ENCODE measurements at places on chromosomes 7 and 10.

DNA sequence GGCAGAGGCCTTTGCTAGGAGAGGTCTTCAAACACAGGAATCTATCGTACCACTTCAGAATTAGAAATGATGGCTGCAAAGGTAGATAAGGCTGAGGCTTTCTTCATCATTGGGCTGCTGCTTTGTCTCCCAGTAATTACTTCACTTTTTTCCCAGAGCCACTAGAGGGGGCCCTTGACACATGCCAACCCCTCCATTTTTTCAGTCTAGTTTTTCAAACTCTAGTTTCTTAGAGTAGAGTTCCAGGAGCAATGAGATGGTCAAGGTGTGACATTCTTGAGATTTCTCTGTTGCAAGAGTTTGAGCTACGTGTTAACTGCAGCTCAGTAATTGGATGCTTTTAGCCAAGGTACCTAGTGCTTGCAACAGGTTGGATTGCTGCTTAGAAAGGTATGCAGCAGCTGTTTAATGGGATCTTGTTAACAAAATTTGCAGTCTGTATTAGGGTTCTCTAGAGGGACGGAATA, 33.8 kb upstream of the RBM20 start:
- DNase-seq: peak; percentile 25

- no peak for DNase-seq
These were observed 239.0 kb upstream of the KLF6 start for GRCh38 chr10:4024027-4024426.

GRCh38 chr7:149772956-149773434, 393 bp downstream of the ZNF467 start:
- no peak for DNase-seq

DNA sequence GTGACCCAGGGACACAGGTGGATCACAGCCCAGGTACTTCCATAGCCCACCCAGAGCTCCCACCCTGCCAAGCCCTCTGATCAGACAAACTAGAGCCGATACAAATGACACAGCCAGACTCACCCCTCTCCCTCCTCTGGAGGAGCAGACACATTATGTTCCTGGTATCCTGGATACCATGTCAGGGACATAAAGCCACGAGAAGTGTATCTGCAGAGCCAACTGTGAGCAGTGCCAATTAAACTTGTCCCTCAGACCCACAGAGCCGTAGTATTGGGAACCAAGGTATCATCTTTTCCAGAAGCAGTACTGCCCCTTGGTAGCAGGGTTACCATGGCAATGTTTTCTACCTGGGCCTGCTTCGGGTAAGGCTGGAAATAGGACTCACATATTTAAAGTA, 47.3 kb upstream of the CPXM2 start:
- no peak for DNase-seq

Data from foreskin melanocyte (primary cell).